ENCODE measurements at places on chromosomes 13 and 19.

DNA sequence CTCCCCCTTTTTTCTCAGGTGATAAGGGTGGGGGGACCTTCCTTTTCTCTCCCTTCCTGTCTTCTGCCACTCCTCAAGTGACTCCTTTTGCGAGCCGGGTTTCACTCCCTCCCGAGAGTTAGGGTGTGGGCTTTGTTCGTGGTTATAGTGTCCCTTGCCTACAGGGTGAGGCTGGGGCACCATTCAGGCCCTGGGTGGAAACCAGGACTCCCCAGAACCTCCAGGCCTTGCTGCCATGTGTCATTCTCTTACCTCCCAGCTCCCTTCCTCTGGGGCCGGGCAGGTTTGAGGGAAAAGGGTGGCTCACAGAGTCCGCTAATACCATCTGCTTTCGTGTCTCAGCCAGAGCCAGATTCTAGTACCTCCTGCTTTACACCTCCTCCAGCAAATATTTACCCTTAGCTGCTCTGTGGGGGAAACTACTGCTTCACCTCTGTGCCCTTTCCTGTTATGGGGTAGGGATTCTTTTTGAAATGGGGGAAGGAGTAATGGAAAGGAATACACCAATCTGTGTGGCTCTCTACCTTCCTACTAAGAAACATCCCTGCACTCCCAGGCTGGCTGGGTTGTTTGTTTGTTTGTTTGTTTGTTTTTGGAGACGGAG is 2.8 kb downstream of the ACTN4 start:
- DNase-seq = no peak

- DNase-seq = no peak
These were observed 225.3 kb downstream of the LHFPL6 start for GRCh38 chr13:39377699-39378098.

DNA sequence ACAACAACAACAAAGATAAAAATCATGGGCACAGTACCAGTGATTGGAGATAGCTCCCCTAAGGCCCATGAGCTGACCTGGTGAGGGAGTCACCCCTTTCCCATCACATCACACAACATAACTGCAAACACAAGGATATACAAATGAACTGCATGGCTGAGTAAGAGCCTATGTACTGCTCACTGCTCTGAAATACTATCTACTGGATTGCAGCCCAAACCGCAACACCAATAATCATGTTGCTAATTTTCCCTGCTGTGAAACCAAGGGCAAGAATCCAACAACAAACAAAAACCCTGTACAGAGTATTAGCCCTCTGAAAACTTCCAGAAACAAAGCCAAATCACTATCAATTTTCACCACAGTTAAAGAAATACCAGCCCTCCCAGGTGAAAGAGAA is 1893.2 kb downstream of the PCDH9 start:
- no peak for DNase-seq

- DNase-seq = no peak
These were observed 379.2 kb upstream of the MIR17HG start for GRCh38 chr13:90968166-90968904.

- no peak for DNase-seq
These were observed 17.0 kb downstream of the F10 start for GRCh38 chr13:113139577-113139976.

- no peak for DNase-seq
These were observed 511.9 kb upstream of the HTR2A start for GRCh38 chr13:47408546-47409319.

DNA sequence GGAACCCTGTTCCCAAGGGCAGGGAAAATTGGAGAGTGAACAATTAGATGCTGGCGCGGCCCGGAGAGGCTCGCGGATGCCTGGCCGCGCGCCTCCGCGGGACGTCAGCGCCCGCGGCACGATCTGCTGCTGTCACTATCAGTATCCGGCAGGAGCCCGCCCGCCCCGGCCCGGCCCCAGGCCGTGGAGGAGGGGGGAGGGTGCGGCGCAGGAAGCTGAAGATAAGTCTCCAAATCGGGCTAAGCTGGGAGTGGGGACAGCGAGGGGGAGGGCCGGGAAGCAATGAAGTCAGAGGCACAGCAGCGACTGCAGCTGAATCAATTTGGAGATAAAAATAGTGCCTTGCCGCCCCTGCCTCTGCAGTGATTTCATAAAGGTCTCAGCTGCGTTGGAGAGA is 441.5 kb upstream of the KLF12 start:
- DNase-seq = peak; percentile 32

DNA sequence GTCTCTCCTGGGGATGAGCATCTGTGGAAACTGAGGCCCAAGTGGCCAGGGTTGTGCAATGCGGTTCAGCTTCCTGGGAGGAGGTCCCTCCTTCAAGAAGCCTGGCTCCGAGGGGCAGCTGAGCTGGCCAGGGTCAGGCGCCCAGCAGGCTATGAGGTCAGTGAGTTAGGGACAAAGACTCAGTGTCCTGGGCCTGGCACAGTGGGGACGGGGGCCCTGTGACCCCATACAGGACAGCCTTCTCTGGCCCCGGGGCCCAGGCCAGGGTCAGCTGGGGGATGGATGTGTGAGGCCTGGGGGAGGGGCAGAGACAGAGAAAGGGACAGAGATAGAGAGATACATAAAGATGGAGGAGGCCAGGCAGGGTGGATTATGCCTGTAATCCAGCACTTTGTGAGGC is 3.0 kb upstream of the IL12RB1 start:
- no peak for DNase-seq

- no peak for DNase-seq
These were observed 10.1 kb downstream of the TUBA3C start for GRCh38 chr13:19171563-19171962.

DNA sequence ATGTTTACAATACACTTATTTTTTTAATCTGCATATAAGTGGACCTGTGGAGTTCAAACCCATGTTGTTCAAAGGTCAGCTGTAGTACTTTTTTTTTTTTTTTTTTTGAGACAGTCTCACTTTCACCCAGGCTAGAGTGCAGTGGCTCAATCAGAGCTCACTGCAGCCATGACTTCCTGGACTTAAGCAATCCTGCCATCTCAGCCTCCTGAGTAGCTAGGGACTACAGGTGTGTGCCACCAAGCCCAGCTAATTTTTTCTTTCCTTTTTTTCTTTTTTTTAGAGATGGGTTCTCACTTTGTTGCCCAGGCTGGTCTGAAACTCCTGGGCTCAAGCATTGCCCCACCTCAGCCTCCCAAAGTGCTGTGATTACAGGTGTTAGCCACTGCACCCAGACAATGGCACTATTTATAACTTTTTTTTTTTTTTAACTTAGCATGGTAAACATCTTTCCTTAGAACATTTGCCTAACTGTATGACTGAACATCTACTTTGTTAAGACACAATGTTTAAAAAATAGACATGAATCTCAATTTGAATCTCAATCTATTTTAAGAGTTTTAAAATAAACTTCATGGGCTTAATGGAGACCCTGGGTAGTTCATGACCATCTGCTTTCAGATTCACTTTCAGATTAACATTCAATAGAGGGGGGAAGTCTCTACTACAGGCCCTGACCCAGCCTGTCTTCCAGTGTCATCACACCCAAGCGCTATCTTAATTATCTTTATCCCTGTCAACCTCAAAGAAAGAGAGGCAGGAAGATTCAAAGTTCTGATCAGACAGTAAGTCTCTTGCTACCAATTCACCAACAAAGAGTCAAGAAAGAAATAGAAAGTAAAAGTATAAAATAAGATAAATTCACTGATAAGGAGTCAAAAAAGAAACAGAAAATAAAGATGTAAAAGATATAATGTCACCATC is 97.7 kb upstream of the DOCK9 start:
- no peak for DNase-seq

DNA sequence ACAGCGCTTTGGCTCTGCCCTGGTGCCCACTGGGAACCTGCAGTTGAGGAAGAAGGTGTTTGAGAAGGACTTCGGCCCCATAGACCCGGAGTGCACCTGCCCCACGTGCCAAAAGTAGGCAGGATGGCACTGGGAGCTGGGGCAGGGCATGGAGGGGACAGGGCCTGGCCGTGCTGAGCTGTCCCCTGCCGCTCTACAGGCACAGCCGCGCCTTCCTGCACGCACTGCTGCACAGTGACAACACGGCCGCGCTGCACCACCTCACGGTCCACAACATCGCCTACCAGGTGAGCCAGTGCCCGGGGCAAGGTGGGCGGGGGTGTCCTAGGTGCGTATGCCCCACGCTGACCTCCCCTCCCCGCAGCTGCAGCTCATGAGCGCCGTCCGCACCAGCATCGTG is 5.1 kb upstream of the DNM2 start:
- DNase-seq = no peak

DNA sequence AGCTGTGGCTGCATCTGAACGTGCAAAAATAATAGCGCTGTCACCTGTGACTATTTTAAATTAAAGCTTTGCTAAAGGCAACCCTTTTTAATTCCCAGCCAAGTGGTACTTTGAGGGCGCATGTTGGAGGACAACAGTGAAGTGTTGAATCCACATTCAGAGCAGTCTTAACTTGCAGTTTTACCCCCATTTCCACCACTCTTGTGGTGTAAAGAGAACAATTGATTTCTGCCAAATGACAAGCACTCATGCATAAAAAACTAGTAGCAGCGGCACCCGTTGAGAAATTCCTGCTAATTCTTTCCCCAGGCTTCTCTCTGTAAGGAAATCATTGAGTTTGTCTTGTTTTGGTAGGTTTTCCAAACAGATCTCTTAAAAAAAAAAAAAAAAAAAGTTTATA is 1033.3 kb downstream of the EFNB2 start:
- DNase-seq = no peak

DNA sequence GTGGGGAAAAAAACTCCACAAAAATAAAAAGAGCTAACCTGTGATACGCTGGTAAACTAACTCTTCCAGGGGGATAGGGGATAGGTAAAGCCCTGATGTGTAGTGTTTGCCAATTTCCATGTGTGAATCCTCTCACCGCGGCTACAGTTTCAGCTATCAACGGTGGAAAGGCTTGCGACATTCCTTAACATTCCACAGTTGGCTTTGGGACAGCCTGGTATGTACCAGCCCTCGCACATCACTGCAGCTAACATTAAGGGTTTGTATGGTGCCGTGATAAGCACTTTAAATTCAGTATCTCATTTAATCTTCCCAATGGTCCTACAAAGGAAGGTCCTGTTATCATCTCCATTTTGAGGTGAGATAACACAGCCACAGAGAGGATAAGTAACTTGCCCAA is 112.4 kb downstream of the KATNAL1 start:
- DNase-seq = no peak

- DNase-seq = no peak
These were observed 4.4 kb downstream of the CCDC61 start for GRCh38 chr19:45999653-46000121.

DNA sequence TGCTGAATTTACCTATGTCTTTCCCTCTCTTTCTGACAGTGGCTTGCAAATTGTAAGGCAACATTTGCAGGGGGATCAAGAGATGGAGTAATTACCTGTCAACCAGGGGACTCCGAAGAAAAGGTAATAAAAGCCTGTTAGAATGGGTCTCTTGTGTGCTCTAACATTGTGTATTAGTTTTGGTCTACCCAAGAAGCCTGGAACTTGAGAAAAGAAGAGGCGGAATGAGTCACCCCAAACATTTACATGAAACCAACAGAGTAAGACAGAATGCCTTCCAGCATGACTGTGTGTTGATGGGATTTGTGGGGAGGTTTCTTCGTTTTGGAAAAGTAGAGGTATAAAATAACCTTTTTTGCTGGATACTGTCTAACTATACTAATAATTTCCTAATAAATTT is 36.7 kb downstream of the ZAR1L start:
- DNase-seq = no peak

- DNase-seq = no peak
These were observed 8.3 kb upstream of the EPHX3 start for GRCh38 chr19:15240515-15240914.

- DNase-seq = no peak
These were observed 150.4 kb downstream of the POSTN start for GRCh38 chr13:37448153-37448552.

DNA sequence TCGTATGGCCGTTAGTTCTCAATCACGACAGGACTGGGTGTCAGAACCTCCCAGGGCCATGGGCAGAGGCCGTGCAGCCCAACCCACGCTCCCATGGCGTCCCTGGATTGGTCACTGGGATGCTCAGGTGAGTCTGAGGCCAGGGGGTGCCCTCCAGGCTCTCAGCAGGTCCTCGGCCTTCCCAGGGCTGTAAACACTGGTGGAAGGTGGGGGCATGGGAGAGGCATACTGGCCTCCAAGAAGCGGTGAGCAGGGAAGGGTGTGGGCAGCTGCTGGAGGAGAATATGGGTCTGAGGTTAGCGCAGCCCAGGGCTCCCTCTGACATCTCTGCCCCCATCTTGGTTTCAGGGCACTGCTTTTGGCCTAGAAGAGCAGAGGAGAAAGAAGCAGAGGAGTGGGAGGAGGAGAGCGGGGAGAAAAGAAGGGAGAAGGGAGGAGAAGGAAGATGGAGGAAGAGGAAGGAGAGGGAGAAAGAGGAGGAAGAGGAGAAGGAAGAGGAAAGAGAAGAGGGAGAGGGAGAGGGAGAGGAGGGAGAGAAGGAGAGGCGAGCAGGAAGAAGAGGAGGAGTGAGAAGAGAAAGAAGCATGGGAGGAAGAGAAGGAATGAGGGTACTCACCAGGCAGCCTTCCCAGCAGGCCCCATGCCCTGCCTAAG is 62.3 kb downstream of the CEBPG start:
- DNase-seq = no peak

- no peak for DNase-seq
These were observed 71.8 kb downstream of the TRPM4 start for GRCh38 chr19:49229416-49229815.

DNA sequence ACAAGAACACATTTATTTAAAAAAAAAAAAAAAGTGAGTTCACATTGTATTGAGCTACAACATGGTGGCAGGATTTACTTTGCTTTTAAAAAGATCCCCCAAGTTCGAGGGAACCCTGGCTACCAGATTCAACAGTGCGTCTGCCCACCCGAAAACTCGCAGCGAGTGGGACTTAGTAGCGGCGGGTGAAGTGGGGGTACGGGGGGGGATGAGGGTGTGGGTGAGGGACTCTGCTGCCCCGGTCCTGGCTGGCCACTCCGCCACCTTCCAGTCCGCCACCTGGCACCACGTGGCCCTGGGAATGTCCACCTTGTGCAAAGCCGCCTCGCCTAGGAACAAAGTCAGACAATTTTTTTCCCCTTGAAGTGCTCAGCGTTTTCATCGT is 19.3 kb upstream of the TINCR start:
- DNase-seq = no peak

DNA sequence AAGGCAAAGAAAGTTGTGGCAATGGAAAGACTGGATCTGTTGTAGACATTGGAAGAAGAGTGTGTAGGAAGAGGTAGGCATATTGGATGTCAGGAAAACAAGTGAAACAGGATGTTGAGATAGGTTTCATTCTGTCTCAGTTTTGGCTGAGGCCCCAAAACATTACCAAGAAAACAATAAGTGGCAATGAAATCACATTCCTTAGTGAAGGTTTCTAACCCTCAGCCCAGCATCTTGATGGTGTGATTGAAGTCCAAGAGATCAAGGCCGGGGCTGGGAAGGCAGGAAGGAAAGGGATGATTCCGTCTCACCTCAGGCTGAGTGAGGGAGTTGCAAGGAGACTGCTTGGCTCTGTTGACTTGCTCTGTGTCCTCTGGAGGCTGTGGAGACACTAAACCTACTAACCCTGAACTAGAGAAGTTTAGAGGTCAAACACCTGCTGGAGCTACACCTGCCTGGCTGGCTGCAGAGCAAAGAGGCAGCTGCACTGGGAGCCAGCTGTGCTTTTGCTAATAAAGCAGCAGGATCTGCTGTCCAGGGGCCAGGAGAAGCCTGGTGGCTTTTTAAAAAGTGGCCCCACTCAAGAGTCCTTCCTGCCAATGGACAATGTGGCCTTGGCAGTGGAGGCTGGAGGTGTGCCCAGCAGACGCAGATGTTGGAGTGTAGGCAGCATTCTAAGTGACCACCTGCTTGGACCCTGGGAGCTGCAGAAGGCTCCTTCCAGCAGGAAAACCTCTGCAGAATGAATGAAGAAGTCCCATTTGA is 53.6 kb downstream of the DGKH start:
- DNase-seq = no peak

GRCh38 chr13:48297131-48297786 is 6.3 kb upstream of the RB1 start:
- DNase-seq = no peak
